ENCODE measurements at places on chromosomes 13 and 19.
A peak's percentile ranks its signal among the peaks of the same experiment; 100 is the strongest.

DNA sequence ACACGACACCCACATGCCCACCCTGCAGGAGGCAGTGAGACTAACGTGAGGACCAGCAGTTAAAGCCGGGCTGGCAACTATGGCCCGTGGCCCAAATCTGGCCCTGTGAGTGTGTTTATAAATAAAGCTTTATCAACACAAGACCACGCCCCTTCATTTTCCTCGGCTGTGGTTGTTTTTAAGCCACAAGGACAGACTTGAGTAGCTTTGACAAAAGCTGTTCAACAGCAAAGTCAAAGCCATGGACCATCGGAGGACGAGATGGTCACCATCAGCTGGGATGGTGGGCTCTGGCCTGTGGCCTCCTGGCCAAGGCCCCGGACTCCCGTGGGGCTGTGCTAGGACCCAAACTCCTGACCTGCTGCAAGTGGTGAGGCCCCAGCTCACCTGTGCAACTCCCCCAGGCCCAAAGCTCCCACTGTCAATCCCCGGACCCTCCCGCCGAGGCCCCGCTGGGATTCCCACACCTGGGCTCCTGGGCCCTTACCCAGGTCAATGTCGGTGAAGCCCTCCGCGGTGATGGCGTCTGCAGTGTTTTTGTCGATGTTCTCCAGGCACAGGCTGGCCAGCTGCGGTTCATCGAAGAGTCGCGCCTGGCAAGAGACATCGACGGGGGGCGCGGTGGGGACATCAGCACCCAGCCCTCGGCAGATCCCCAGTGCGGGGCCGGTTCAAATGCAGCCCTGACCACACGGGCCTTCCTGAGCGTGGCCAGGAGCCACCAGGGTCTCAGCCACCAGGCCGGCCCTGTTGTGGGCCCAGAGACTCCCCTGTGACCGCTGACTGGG lies 25.1 kb downstream of the BTBD2 start:
- no peak for DNase-seq

- DNase-seq: no peak
These were observed 17.3 kb downstream of the DHRS12 start for GRCh38 chr13:51786425-51787265.

DNA sequence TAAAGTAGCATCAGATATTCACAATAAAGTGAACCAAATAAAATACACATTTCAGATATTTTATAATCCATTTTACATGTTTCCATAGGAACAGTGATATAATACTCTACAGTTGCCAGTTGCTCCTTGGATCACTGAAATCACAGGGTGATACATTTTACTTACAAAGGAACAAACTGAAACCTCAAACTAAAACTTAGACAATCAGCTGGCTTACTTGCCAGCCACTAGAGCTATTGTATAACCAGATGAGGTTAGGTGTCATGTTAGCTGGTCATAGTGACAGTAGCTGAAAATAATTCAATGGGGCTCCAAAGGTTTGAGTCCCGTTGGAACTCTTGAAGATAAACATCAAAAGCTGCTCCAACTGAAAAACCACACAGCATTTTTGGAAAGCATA lies 274.6 kb downstream of the ITGBL1 start:
- no peak for DNase-seq

DNA sequence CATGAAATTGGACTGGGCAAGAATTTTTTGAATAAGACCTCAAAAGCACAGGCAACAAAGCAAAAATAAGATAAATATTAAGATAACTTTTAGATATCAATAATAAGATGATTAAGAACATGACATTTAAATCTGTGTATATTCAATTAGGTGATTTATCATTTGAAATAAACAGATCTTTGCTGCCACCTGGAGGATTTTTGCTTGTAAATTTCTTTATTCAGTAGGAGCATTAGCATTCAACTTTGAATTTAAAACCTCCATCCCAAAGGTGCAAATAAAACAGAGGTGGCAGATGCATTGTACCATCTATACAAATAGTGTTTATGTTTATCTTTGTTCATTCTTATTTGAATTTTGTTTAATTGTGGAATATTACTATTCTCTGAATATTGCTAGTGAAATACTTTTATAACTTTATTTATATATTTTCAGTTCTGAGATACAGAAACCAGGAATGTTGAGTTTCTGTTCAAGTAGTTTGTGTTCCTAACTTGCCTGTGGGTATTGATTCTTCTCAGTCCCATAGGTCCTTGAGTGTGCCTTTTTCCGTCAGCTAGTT lies 20.9 kb downstream of the COG6 start:
- peak; percentile 14 for DNase-seq

- DNase-seq: no peak
These were observed 60.1 kb downstream of the HSPH1 start for GRCh38 chr13:31101472-31102170.

DNA sequence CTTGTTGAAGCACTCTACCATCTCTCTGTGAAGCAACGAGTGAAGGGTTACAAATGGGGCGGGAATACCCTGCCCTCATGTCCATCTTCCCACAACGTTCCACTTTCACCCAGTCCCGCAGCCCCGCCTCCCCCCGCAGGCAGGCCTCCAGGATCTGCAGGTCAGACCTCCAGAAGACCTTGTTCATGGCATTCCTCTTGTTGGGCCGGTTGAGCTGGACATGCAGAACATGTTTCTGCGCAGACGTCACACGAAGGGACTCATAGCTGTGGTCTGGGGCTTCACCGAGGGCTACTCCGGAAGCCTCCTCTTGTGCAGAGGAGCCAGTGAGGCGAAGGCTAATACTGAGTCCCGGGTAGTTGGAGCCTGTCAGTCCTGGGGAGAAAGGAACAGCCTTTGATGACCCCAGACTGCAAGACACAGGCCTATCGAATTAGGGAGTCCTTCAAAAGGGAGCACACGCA lies 420 bp downstream of the ECH1 start:
- DNase-seq: no peak

DNA sequence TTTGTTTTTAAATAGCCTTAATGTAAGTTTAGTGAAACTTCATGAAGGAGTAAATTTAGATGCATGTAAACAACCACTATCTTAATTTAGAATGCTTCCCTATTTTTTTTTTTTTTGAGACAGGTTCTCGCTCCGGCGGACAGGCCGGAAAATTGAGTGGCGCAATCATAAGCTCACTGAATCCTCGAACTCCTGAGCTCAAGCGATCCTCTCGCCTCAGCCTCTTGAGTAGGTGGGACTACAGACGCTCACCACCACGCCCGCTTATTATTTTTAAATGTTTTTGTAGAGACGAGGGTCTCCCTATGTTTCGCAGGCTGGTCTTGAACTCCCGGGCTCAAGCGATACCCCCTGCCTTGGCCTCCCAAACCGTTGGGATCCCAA lies 1.6 kb downstream of the TEX30 start:
- no peak for DNase-seq

- DNase-seq: no peak
These were observed 3.7 kb upstream of the TECR start for GRCh38 chr19:14525729-14526128.

GRCh38 chr19:45766869-45767346 lies 2.1 kb downstream of the SIX5 start:
- DNase-seq: no peak

GRCh38 chr19:10207026-10207425 lies 12.3 kb upstream of the DNMT1 start:
- no peak for DNase-seq

DNA sequence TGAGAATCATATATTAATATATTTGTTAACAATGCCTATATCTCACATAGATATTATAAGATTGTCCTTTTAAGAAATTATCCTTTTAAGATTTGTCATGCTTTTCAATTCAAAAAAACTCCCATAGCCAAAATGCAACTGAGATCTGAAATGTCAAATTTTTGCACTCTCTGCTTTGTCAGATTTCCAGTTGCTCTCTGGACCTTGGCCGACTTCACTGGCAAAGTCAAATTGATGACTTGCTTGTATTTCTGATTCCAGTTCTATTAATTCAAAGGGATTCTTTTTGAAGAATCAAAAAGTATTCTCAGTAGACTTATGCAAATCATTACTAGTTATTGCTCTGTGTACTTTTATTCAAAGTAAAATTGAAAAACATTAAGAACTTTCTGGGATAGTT lies 101.2 kb upstream of the SCEL start:
- no peak for DNase-seq

- no peak for DNase-seq
These were observed 2.4 kb downstream of the CD320 start for GRCh38 chr19:8305798-8306197.

GRCh38 chr19:6668691-6669090 lies 1.3 kb downstream of the TNFSF14 start:
- DNase-seq: no peak

- DNase-seq: no peak
These were observed 10.8 kb downstream of the C19orf81 start for GRCh38 chr19:50660088-50660366.

- no peak for DNase-seq
These were observed 179.1 kb downstream of the RBM26 start for GRCh38 chr13:79226938-79227337.

GRCh38 chr19:5358173-5358800 lies 17.7 kb upstream of the PTPRS start:
- no peak for DNase-seq

DNA sequence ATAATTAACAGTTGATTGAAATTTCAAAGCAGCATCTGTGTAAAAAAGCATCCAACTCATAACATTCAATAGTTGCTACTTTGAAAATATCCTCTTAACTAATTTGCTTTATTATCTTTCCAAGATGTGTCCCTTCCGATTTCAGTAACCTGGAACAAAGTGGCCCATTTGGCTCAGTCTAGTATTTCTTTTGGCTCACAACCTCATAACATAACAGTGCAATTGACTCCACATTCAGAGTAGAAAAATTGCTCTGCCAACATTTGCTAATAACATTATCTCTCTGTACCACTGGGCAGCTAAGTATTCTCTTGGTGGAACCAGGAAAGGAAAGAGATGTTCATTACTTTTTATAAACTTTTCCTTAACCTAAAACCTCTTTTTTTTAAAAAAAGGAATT lies 571.1 kb upstream of the ARGLU1 start:
- no peak for DNase-seq

Measured in NCI-H2107 (cell line).